8988T (cell line): ENCODE measurements at places on chromosomes 5 and 9.

- no peak for DNase-seq
Measured at GRCh38 chr5:8473827-8474568, 605.0 kb downstream of the MTRR start.

DNA sequence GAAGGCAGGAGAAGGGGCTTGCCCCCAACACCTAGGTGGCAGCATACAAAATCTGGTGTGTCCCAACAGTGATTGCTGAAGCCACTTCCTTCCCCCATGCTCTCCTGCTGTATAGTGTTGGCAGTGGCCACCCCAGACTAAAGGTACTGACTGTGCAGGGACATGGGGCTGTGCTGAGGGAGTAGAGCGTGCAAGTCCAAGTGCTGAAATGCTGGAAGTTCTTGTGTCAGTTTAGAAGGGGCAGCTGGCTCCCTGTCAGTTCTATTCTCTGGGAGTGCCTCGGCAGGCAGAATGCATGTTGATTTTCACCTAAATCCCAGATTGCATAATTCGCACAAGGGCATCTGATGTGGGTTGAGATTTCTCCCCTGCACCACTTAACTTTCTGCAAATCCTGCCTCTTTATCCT lies 68.6 kb downstream of the GDNF start:
- no peak for DNase-seq

GRCh38 chr9:72349911-72350310 lies 15.1 kb downstream of the ZFAND5 start:
- DNase-seq = no peak

GRCh38 chr9:69573651-69574050 lies 98.5 kb downstream of the APBA1 start:
- DNase-seq = no peak

GRCh38 chr5:89293810-89294209 lies 410.8 kb upstream of the MEF2C start:
- no peak for DNase-seq
